ENCODE measurements at places on chromosomes 13 and 19. TPM values are rescaled to one million over a fixed set of nuclear protein-coding genes. Genes with fewer than 3 reads are reported as not detected.
A peak's percentile ranks its signal among the peaks of the same experiment; 100 is the strongest.

Gene ZNF561
- 17.8 TPM for total RNA-seq

Gene ADGRE1
- total RNA-seq: not detected

Gene ZNF723
- total RNA-seq: not detected

Gene VSTM1
- not detected for total RNA-seq

Gene EDNRB
- 25.6 TPM for total RNA-seq

Gene WASF3
- 12.6 TPM for total RNA-seq

Gene LSR
- total RNA-seq: 4.5 TPM

Gene F2RL3
- total RNA-seq: 1.1 TPM

Gene OR7C1
- total RNA-seq: not detected

DNA sequence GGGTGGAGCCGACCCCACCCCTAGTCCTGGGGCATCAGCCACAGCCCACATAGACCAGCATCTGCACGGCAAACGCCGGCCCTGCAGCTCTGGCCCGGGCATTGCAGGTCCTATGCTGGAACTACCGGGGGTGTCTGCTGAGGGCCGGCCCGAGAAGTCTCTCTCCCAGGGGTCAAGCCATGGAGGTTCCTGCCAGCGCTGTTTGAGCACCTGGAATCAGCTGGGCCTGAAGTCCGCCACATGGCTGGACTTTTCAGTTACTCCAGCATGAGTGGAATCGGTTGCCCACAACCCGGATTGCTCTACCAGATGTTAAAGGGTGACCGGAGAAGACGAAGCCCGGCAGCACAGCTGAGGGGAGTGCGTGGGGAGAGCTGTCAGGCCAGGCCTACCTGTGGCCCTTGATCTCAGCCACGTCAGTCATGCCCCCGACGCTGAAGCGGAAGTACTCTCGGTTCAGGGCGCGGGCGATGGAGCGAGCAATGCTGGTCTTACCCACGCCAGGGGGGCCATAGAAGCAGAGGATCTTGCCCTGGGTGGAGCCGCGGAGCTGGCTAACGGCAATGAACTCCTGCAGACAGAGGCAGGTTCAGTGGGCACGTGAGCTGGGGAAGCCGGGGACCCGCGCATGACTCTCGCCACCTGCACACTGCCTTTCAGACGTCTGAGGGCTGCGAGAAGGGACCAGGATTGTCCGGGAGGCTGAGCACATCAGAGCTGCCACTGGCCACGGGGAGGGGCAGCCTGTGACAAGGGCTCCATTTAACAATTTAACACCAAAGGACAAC, 8.7 kb downstream of the RPL36 start:
- no peak overlapping the region for H3K4me3 ChIP-seq
- no peak for DNase-seq
- peaks cover 80% of the 10 kb centered on the region for H3K36me3 ChIP-seq

GRCh38 chr13:51643105-51643881, 59.0 kb downstream of the WDFY2 start:
- H3K27me3 ChIP-seq: no peaks in the 10 kb centered on the region
- H3K4me3 ChIP-seq: no peak overlapping the region
- no peak for DNase-seq
- H3K27ac ChIP-seq: no peak overlapping the region

GRCh38 chr13:24670174-24670573, 10.0 kb upstream of the ATP12A start:
- peaks cover 13% of the 10 kb centered on the region for H3K4me1 ChIP-seq
- H3K27ac ChIP-seq: no peak overlapping the region
- DNase-seq: no peak
- peaks cover 59% of the 10 kb centered on the region for H3K27me3 ChIP-seq
- H3K4me3 ChIP-seq: no peak overlapping the region

GRCh38 chr13:24065176-24065575, 95.3 kb upstream of the SPATA13 start:
- peaks cover 4% of the 10 kb centered on the region for H3K27me3 ChIP-seq
- H3K4me3 ChIP-seq: no peak overlapping the region
- DNase-seq: no peak
- no peak overlapping the region for H3K27ac ChIP-seq
- H3K36me3 ChIP-seq: no peaks in the 10 kb centered on the region

- H3K27me3 ChIP-seq: no peaks in the 10 kb centered on the region
- H3K27ac ChIP-seq: no peak overlapping the region
- DNase-seq: no peak
- H3K4me1 ChIP-seq: peaks cover 10% of the 10 kb centered on the region
- H3K4me3 ChIP-seq: no peak overlapping the region
- H3K36me3 ChIP-seq: no peaks in the 10 kb centered on the region
Measured at GRCh38 chr13:33872005-33872351, 54.0 kb downstream of the RFC3 start.

DNA sequence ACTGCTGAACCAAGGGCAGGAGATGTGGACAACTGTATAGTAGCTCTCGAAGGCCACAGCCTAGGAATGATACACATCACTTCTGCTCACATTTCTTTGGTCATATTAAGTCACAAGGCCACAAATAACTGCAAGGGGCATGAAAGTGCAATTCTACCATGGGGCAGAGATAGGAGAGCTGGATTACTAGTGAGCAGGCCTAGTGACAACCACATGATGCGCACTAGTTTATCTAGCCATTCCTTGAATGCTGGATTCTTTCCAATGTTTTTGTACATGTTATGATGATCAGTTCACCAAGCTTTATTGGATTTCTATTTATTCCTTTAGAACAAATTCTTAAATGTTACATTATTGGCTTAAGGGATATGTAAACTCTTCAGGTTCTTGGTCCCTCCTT, 100.7 kb downstream of the MIPEP start:
- H3K4me3 ChIP-seq: no peak overlapping the region
- no peaks in the 10 kb centered on the region for H3K27me3 ChIP-seq
- no peak overlapping the region for H3K27ac ChIP-seq
- peaks cover 11% of the 10 kb centered on the region for H3K4me1 ChIP-seq
- DNase-seq: no peak
- no peaks in the 10 kb centered on the region for H3K36me3 ChIP-seq

- no peak overlapping the region for H3K27ac ChIP-seq
- no peaks in the 10 kb centered on the region for H3K27me3 ChIP-seq
- H3K4me1 ChIP-seq: peaks cover 9% of the 10 kb centered on the region
- H3K4me3 ChIP-seq: no peak overlapping the region
- no peak for DNase-seq
- peaks cover 80% of the 10 kb centered on the region for H3K36me3 ChIP-seq
Measured at GRCh38 chr19:3646336-3647092, 19.9 kb upstream of the CACTIN start.

DNA sequence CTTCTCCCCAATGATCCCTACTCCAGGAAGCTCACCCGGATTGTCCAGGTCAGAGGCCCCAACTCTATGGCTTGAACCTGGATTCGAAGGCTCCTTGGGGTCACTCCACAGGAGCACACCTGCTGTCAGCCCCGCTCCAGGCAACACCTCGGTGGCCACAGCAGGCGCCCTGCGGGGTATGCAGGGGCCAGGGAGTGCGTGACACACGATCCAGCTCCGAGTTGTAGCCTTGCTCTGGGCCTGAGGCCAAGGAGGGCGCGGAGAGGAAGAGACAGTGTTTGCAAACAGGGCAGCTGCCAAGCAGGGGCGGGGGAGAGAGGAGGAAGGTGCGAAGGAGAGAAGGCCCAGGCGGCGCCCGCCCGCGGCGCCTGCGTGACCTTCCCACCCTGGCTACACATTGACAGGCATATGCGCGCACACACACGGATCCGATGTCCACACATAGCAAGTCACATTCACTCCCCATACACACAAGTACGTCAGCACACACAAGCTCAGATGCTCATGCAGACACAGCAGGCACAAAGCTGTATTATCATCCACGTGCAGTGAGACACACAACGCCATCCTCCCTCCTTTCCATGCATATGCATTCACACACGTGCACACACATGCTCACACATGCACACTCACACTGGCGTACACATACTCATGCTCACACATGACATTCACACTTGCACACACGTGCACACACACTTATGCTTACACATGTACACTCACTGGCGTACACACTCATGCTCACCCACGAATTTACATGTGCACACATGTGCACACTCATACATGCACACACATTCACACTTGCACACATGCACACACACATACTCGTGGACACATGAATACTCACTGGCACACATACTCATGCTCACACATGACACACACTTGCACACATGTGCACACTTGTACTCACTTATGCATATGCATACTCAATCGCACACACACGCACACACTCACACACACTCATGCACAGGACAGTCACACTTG, 10.4 kb downstream of the SBK2 start:
- peak overlapping the region; percentile 81 for H3K27ac ChIP-seq
- DNase-seq: peak; percentile 82
- peaks cover 20% of the 10 kb centered on the region for H3K4me1 ChIP-seq
- peaks cover 24% of the 10 kb centered on the region for H3K27me3 ChIP-seq

DNA sequence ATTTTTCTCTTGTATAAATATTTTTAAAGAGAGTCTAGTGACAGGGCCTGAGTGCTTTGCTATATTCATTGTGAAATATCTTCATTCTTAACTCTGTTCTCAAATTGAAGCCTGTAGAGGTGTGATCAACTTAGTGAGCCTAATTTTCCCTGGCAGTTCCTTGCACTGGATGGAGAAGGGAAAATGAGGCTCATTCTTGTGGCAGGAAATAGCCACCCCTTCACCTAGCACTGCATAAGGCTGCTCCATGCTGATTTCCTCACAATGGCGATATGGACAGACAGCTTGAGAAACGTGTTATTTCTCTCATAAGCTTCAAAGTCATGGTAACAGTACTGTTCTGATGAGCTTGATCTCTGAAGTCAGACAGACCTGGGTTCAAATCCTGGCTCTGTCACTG, 146.2 kb downstream of the AKAP11 start:
- H3K4me1 ChIP-seq: no peaks in the 10 kb centered on the region
- no peaks in the 10 kb centered on the region for H3K36me3 ChIP-seq
- no peak overlapping the region for H3K27ac ChIP-seq
- no peak for DNase-seq

- no peak overlapping the region for H3K27ac ChIP-seq
- no peak overlapping the region for H3K4me3 ChIP-seq
- no peaks in the 10 kb centered on the region for H3K27me3 ChIP-seq
- no peak for DNase-seq
- H3K36me3 ChIP-seq: peaks cover 77% of the 10 kb centered on the region
- peaks cover 6% of the 10 kb centered on the region for H3K4me1 ChIP-seq
Measured at GRCh38 chr13:45521297-45521696, 56.6 kb downstream of the COG3 start.
